Osteocyte (in vitro differentiated cells): ENCODE measurements at places on chromosomes 16 and 17. TPM values are rescaled to one million over a fixed set of nuclear protein-coding genes. Genes with fewer than 3 reads are reported as not detected.

GRCh38 chr17:39929646-39930407, 2.3 kb downstream of the LRRC3C start:
- no peak for DNase-seq

- no peak for DNase-seq
These were observed 80.3 kb downstream of the MRTFB start for GRCh38 chr16:14151256-14152030.

GRCh38 chr17:75854881-75855309, 240 bp downstream of the WBP2 start:
- no peak for DNase-seq

DNA sequence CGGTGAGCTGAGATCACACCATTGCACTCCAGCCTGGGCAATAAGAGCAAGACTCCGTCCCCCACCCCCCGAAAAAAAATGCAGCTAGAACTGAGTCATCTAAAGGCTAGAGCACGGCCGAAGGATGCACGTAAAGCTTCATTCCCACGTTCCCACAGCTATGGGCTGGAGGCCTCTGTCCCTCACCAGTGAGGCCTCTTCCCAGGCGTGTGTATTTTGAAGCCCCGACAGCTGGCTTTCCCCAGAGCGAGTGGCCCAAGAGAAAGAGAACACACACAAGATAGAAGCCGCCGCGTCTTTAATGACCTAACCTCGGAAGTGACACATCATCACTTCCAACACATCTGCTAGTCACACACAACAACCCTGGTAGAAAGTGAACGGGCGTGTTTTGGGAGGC, 6.6 kb upstream of the KCTD5 start:
- DNase-seq: no peak

DNA sequence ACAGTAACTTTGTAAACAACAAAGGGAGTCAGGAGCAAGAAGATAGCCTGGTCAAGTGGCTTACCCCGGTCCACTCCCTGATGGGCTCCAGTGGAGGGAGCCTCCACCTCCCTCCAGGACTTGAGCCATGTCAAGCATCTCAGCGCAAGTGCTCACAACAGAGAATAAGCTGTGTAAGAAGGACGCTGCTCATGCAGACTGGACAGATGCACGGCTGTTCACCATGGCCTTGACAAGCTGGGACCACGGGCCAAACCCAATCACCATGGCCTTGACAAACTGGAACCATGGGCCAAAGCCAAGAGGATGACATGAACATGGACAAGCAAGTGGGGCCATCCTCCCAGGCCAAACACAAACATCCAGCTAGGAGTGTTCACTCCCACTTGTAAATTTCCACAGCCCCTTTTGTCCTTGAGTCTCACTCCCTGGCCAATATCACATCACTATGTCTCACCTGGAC, 3.4 kb upstream of the PITPNM3 start:
- DNase-seq: no peak

DNA sequence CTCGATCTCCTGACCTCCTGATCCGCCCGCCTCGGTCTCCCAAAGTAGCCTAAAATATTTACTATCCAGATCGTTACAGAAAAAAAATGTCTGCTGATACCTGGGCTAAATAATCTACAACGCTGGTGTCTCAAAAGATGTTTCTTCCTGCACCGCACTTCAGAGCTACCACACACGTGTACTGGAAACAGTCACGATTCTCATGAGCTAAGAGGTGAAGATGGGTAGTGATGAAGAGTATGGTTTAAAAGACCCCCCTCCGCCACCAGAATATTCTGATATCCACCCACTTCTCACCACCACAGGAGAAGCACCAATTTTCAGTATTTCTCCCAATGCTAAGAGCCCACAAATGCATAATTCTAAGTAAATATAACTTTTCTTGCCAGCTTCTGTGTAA, 50.2 kb downstream of the SMG6 start:
- no peak for DNase-seq

DNA sequence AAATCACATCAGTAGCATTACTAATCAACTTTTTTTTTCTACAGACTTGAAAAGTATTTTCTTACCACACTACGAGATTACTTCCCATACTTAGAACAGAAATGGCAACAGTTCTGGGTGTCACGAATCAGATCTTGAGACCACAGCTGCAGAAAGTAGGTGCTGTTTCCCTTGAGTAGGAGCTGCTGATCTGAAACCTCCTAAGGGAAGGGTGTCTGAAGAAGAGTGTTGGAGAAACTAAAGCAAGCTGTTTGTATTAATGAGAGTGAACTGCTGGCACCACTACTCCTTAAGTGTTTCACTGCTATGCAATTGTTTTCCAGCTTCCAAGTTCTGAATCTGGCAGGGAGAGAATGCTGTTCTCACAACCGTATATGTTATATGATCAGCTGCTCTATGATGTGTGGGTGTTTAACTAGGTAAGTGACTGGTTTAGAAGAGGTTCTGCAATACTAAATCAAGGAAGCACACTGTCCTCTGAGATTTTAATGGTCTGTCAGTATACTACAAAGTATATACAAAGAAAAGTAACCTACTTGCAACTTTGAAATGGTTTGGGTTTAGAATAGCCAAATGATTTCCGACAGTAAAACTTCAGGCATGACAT, 3.3 kb downstream of the ZNF652 start:
- DNase-seq: no peak

GRCh38 chr16:88992351-88993165, 15.6 kb upstream of the CBFA2T3 start:
- DNase-seq: no peak

DNA sequence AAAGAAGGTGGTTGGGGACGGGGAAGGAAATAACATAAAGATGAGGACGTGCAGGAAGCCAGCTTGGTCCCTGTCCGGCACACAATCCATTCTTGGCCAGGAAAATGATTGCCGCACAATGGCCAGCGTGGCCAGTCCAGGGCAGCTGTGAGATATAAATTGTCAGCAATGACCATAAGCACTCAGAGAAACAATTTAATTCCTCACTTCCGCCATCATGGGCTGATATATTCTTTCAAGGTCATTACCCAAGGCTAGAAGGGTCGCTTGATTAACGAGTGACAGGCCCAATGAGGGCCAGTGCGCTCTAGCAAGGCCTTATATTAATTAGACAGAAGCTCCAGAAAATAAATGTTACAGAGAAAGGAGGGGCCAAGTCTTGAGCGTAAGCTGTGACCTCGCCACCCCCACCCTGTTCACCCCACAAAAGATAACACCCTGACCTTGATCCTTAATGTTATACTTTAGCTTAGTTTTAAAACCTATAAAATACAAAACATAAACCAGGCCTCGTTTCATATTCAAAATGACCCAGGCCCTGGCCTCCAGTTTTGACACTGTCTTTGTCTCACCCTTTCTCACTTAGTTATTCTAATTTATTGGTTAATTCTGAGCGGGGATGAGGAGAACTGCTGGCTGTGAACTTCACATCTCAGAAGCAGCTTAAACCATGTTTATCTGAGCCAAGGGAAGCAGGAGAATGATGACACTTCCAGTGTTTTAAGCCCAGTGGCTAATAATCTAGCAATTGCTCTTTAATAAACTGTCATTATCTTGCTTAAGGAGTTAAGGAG, 478.3 kb upstream of the ZFHX3 start:
- no peak for DNase-seq

- DNase-seq: no peak
These were observed 22.5 kb upstream of the CACNG1 start for GRCh38 chr17:67021743-67022450.

- no peak for DNase-seq
These were observed 13.3 kb downstream of the ST6GALNAC2 start for GRCh38 chr17:76572201-76572910.

DNA sequence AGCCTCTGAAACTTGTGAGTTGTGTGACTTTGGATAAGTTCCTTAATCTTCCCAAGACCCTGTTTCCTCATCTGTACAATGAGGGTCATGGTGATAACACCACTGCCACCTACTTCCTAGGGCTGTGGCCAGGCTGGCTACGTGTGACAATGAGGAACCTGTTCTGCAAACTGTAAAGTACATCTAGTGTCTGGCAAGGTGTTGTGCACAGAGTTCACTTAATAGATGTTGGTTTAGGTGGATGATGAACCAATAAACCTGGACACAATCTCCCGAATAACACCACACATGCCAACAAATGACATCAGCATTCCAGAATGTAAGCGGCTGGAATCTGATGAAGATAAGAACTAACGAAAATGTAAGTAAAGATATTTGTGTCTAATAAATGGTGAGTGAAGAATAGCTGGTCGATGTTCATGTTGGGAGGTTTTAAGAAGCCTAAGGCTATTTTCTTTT, 82.3 kb downstream of the MARCHF10 start:
- DNase-seq: no peak

- DNase-seq: no peak
These were observed 10.1 kb downstream of the DRC3 start for GRCh38 chr17:17982801-17983200.

DNA sequence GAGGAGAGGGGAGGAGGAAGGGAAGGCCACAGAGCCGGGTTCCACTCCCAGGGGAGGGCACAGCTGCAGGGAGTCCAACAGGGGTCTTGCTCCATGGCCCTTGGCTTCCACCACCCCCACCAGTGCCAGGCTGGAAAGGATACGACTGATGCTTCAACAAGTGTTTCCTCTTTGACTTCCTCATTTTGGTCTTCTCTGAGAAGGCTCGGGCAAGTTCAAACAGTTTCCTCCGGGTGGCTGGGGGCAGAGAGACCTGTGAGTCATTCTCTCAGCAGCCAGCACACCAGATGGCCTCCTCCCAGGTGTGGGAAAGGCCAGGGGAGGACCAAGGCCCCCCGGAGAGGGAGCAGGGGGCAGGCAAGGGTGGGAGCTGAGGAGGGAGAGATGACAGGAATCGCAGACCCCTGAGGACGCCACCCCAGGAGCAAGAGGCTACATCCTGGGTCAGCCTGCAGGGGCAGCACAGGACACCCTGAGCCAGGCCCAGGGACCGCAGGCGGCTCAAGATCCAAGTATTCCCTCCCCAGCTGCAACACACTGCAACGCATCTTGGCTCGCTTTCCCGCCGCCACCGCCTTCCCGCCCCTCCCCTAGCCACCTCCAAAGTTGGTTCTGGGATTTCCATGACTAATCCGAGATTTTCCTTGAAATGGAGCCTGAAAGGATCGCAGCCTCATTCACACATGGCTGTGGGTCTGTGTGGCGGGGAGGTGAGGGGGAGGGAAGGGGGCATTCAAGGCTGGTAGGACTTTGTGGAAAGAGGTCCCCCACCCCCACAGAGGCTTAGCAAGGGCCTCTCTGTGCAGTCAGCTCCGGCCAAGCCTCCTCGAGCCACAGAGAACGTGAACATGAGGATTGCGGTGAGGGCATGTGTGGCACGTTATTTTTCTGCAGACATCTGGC, 18.4 kb upstream of the MRPS23 start:
- DNase-seq: no peak

DNA sequence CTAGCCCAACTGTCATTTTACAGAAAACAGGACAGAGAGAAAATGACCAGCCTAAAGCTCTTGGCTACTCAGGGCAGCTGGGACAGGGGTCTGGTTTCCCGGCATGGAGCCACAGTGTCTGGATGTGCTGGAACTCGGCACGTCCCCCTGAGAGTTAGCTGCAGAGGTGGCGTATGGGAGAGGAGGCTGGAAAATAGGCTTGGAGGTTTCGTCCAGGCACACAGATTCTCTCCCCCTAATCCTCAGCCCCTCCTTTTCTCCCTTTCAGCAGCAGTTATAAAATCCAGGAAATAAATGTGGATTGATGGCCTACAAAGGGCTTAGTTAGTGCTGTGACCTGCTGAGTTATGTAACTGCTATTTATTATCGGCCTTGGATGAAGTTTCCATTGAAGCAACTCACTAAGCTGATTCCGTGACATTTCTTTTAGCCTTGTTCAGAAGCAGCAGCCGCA, 89.5 kb upstream of the TOB1 start:
- DNase-seq: peak; percentile 69

GRCh38 chr16:73543331-73543969, 495.5 kb upstream of the ZFHX3 start:
- no peak for DNase-seq

- no peak for DNase-seq
These were observed 13.8 kb downstream of the USP22 start for GRCh38 chr17:21029036-21029435.

DNA sequence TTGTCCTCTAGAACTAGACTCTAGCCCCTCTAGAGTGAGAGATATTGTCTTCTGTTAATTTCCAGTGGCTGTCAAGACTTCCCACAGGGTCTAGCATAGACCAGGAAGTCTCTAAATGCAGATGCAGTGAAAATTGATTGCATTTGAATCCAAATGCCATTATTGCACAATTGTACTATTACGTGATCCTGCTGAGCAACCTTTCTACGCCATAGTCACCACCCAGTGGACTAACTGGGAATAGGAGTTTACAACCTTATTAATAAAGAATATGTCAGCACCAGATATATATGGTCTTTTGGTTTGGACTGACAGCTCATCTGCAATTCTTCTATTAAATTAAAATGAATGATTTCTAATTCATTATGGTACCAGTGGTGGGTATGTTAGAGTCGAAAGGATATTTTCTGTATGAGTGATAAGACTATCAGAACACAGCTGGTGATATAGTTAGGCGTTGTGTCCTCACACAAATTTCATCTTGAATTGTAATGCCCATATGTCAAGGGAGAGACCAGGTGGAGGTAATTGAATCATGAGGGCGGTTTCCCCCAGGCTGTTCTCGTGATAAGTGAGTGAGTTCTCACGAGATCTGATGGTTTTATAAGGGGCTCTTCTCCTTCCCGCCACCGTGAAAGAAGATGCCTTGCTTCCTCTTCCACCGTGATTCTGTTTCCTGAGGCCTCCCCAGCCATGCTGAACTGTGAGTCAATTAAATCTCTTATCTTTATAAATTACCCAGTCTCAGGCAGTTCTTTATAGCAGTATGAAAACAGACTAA, 138.9 kb upstream of the CA10 start:
- DNase-seq: no peak

GRCh38 chr16:85577899-85578598, 35.1 kb upstream of the GSE1 start:
- DNase-seq: no peak

GRCh38 chr17:56478836-56479447, 114.6 kb upstream of the NOG start:
- DNase-seq: no peak

Gene IQCK
- 5.3 and 5.8 TPM in 2 replicates for total RNA-seq

Gene RASD1
- 1.2 and 1.6 TPM in 2 replicates for total RNA-seq

Gene PLXDC1
- 17.1 and 19.7 TPM in 2 replicates for total RNA-seq

Gene AANAT
- not detected in 2 replicates for total RNA-seq

Gene DHRS7B
- 15.7 and 20.1 TPM in 2 replicates for total RNA-seq

Gene GAS2L2
- total RNA-seq: not detected in 2 replicates

Gene ITGAL
- not detected in 2 replicates for total RNA-seq

Gene TBC1D3K
- not detected in 2 replicates for total RNA-seq

Gene SEZ6L2
- total RNA-seq: 17.6 and 19.3 TPM in 2 replicates

Gene LGALS9B
- total RNA-seq: not detected in 2 replicates

Gene POLDIP2
- total RNA-seq: 79.8 and 80.2 TPM in 2 replicates

Gene ROGDI
- 16.1 and 19.1 TPM in 2 replicates for total RNA-seq

Gene TNK1
- total RNA-seq: not detected in 2 replicates

Gene CDH16
- total RNA-seq: not detected in 2 replicates

Gene HSD11B2
- total RNA-seq: 0.40 and 0.68 TPM in 2 replicates

Gene PRCD
- total RNA-seq: 1.3 and 1.4 TPM in 2 replicates
